ENCODE measurements at places on chromosomes 1 and 21. TPM values are rescaled to one million over a fixed set of nuclear protein-coding genes. Genes with fewer than 3 reads are reported as not detected.
A peak's percentile ranks its signal among the peaks of the same experiment; 100 is the strongest.

Gene VWA5B1
- not detected for total RNA-seq

Gene GNG5
- total RNA-seq = 120 TPM

Gene GJA5
- not detected for total RNA-seq

Gene SOX13
- total RNA-seq = 0.86 TPM

Gene FGR
- total RNA-seq = not detected

Gene VAV3
- total RNA-seq = 0.57 TPM

Gene PTGER3
- not detected for total RNA-seq

Gene RXFP4
- not detected for total RNA-seq

Gene SCYL3
- total RNA-seq = 4.4 TPM

Gene TRIM67
- not detected for total RNA-seq

Gene HOOK1
- total RNA-seq = 0.30 TPM

Gene CD58
- total RNA-seq = 21.9 TPM

Gene SLC44A5
- not detected for total RNA-seq

DNA sequence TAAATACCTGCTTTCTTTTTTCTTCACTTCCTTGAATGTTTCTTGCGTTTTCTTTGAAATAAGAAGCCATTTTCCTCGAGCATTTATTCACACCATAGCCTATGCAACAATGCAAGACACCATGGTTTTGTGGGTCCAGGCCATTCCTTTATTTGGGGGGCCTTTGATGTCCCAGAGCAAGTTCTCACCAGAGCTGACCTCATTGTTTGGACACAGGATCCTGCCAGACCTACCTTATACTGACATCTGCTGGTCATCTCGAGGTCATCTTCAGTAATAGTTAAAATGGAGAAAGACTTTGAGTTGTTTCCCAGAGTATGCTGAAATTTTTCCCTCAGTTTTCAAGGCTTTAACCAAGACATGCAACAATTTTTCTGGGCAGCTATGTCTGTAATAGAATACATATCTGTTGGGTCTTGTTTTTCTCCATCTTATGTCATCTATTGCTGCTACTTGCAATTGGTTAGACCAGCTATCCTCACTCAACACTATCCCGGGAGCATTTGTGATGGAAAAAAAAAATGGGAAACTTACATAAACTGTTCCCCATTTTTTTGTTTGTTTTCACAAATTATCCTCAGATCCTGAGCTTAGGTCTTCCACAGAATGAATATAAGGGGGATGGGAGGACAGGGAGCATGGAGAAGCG lies 34.0 kb upstream of the BACE2 start:
- DNase-seq = no peak

DNA sequence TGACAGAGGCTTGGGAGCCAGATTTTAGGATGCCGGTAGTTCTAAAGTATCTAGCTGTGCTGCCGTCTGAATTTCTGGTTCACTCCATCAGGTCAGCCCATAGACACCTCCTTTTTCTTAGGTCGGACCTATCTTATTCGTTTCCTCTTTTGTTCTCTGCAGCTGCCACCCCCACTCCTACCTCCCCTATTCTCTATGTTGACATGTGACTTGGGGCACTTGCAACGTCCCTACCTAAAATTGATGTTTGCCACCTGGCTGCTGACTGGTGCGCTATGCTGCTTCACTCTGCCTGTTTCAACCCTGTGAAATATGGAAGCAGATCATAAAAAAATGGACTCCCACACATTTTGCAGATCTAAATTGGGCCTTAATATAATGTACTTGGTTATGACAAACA lies 55.3 kb downstream of the PBX1 start:
- DNase-seq = no peak

- DNase-seq = peak; percentile 28
These were observed 5.4 kb downstream of the TFF3 start for GRCh38 chr21:42309753-42310213.

DNA sequence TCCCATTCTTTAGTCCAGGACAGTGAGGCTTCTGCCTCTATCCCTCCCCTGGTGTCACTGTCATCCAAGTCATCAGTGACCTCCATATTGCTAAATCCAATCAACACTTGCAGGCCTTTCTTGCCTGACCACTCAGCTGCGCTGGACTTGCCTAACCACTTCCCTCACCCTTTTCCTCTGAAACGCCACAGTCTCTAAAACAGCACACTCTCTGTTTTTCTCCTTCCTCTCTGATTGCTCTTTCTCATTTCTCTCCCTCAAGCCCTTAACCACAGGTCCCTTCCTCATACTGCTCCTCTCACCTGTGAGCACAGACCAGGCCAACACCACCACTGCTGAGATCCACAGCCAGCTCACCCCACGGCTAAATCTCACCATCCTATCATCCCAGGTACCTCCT lies 17.5 kb downstream of the TAL1 start:
- DNase-seq = no peak

- peak; percentile 91 for DNase-seq
These were observed 17.4 kb downstream of the KIAA0319L start for GRCh38 chr1:35539824-35540261.

- DNase-seq = no peak
These were observed 8.4 kb upstream of the ZNF697 start for GRCh38 chr1:119656410-119656955.

DNA sequence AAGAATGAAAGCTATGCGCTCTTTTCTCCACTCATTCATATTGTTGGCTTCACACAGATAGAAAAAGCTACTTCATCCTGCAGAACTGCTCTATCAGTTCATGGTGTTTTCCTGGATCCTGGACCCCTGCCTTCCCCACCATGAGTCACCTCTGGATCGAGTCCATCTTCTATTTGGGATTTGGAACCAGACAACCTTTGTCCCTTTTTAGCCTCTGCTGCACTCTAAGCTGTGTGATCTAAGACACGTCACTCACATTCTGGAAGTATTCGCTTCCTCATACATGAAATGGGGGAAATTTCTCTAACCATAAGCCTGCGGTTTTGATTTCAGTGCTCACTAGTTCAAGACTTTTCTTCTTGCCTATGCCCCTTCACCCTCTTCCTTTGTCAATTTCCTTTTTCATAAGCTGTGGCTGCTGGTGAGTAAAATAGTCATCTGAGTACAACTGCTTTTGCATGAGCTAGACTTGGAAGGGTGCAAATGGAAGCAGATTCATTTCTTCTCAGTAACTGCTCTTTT lies 14.1 kb upstream of the DEGS1 start:
- peak; percentile 84 for DNase-seq

- no peak for DNase-seq
These were observed at the start of gene MTMR11 for GRCh38 chr1:149936170-149936991. TSS of gene MTMR11 (minus strand) at chr1:149936879. CDS start at chr1:149936647, 232 bp downstream.

DNA sequence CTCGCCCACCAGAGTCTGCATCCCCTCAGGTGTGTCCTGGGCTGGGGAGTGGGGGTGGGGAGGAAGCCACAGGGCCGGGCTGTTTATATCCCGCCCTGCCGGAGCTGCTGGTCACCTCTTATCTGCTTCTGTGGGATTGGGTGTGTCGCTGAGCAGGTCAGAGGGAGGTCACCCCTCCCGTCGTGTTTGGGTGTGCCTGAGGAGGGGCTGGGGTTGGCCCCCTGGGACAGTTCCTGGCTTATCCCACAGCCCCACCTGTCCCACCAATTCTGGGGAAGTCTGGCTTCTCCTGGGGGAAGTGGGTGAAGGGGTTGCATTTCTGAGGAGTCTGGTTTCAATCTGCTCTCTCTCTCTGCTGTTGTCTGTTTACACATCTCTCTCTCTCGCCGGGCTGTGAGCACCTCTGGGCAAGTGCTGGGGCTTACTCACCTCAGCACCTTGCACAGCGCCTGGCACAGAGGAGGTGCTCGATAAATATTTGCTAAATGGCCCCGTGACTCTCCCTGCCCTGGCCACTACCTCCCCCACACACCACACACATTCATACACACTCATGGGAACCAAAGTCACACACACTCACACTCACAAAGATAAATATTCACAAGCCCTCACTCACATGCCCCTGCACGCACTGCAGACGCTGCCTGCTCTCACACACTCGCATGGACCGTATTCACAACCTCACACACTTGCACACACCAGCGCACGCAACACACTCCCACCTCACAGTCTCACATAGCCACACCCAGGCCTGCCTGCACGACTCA lies 8.3 kb downstream of the ELF3 start:
- DNase-seq = no peak

GRCh38 chr21:34546542-34546941 lies 34.5 kb upstream of the KCNE1 start:
- DNase-seq = no peak

GRCh38 chr21:18499761-18500376 lies 96.3 kb upstream of the TMPRSS15 start:
- peak; percentile 12 for DNase-seq

- no peak for DNase-seq
These were observed 87.3 kb downstream of the ZBTB18 start for GRCh38 chr1:244138399-244138798.

DNA sequence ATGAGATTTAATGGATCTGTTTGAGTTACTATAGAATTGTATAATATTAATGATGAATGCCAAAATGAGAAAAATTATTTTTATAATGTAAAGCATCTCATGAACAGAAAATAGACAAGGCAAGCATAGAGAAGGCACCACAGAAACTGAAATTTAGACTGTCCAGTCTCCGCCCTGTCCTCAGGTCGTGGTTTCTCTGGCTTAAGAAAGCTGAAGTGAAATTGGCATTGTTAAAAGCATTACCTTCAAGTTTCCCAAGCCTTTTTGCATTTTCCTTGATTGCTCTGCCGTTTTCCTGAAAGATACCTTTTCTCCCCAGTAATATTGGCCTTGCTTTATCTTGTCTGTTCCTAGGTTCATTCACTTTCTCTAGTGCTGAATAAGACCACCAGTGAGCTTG lies 58.0 kb downstream of the VPS13D start:
- DNase-seq = no peak

- no peak for DNase-seq
These were observed 1.0 kb downstream of the AURKAIP1 start for GRCh38 chr1:1373815-1374588.

- no peak for DNase-seq
These were observed 246.6 kb upstream of the ADGRL2 start for GRCh38 chr1:81554108-81554507.

DNA sequence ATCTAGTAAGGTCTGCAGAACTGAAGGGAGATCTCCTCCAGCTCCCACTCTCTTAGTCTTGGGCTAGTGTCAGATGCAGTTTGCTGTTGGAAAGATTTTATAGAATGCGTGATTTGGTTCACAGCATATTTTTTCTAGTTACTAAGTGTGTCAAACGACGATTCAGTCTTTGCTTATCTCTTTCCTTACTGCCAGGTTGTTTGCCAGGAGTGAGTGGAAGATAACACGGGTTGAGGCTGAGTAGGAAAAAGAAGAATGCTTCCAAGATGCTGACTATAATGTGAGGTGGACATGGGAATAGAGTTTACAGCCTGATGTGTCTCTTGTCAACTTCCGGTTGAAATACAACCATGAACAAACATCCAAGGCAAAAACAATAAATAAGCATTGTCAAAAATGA lies 141.4 kb downstream of the GDAP2 start:
- DNase-seq = no peak

DNA sequence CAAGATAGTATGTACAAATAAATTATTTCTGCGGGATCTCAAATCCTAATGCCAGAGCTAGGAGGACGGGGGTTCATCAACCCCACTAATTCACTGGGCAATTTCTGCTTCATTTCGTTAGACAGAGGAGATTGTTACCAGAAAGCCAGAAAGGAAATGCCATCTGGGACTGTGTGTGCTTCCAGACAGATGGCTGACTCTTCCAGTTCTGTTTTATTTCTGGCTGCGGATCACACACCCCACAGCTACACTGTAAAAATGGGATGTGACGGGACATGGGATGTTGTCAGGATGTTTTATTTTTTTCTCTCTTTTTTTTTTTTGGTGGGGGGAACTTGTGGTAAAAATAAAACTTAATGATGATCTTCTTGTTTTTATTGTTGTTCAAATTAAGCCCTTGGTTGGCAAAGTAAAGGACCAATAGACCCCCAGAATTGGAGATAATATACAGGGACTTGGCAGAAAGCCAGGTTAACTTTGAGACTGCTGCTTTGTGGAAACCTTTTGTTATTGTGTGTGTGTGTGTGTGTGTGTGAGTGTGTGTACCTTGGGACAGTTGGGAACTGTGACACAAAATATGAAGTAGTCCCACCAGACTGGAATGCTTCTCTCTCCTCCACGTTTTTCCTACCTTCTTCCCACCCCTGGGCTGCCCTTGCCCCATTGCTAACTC lies 114.5 kb downstream of the NUF2 start:
- no peak for DNase-seq

DNA sequence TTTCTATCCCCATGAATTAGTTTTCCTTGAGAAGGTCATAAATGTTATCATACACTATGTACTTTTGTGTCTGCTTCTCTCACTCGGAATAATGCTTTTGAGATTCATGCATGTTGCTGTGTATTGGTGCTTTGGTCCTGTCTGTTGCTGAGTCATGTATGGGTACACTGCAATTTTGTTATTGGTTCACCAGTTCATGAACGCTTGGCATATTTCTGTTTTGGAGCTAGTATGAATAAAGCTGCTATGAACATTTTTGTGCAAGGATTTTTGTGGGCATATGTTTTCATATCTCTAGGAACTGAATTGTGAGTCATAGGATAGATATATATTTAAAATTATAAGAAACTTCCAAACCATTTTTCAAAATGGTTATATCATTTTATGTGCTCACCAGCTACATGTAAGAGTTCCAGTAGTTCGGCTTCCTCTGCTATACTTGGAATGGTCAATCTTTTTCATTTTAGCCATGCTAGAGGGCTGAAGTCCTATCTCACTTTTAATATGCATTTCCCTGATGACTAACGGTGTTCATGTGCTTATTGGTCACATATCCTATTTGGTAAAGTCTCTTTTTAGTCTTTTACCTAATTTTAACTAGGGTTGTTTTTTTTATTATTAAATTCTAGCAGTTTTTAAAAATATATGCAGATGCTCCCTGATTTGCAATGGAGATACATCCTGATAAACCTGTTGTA lies 38.2 kb downstream of the ETS2 start:
- DNase-seq = no peak

DNA sequence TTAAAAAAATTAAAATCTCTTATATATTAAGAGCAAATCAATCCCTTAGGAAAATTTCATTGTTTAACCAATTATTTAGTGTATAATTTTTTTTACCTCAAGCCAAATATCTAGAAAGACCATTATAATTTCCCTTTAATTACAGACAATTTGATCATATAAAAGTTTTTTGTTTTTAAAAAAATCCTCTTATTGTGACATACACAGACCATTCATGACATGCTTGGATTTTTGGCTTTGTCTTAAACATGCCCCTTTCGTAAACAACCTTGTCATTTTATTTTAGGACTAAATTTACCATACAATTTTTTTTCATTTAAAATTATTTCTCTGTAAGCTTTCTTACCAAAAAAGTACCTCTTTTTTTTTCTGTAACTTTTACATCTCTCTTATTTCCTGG lies 14.2 kb upstream of the CYP4B1 start:
- no peak for DNase-seq

Data from MG63 (cell line).